LoVo (cell line): ENCODE measurements at places on chromosomes 1 and 21.

DNA sequence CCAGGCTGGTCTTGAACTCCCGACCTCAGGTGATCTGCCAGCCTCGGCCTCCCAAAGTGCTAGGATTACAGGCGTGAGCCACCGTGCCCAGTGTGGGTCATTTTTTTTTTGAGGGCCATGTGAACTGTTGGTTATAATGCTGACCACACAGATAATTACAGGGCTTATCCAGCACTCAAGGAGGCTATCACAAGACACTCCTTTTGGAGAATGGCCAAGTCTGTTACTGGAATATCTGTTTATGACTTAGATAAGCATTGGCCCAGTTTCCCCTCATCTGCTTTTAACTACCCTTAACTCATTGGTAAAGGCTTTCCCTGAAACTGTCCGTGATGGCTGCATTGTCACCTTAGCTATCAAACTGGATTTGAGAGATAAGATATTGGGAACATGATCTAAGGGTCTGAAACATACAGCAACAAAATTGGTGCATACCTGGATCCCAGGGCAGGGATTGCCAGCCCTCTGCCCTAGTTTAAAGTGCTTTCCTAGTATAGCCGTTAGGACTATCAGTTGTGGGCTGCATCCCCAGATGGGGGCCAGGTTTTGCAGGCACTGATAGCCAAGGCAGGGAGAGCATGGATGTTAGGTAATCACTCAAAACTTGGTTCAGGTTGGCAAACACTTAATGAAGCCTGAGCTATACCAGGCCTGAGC lies 15.6 kb downstream of the SZT2 start:
- DNase-seq: peak; percentile 20

DNA sequence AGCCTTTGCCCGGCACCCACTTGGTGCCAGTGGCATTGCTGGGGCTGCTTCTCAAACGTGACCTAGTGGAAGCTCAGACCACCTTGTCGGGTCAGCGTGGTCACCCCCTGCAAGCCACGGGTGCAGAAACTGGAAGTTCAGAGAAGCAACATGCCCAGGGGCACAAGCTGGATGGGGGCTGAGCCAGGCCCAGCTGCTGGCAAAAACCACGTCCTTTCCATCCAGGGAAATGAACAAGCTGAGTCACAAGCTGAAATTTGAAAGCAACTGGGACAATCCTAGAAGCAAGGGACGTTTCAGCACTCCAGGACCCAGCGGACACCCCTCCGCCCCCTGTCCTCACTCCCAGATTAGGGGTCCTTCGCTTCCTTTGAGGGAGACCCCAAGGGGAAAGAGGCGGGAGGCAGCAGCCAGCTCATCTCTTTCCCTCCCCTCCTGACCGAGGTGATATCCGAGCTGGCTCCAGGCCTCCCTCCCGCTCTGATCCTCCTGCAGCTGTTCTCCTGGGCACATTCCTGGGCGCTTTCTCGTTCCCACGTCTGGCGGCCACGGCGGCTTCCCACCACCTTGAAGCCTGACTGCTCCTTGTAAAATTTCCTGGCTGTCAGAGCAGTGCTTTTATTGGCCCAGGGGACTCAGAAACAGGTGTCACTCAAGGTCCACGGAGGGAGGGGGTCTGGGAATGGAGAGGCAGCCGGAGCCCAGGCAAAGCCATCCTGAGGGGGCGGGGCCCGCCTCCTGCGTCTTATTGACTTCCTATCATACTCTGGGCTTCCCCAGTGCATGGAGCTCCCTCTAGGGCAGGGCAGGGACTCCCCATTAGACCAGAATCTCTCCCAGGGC lies 62.8 kb downstream of the PAX7 start:
- no peak for DNase-seq

- DNase-seq: no peak
These were observed 5.1 kb downstream of the MAP7D1 start for GRCh38 chr1:36160949-36161485.

DNA sequence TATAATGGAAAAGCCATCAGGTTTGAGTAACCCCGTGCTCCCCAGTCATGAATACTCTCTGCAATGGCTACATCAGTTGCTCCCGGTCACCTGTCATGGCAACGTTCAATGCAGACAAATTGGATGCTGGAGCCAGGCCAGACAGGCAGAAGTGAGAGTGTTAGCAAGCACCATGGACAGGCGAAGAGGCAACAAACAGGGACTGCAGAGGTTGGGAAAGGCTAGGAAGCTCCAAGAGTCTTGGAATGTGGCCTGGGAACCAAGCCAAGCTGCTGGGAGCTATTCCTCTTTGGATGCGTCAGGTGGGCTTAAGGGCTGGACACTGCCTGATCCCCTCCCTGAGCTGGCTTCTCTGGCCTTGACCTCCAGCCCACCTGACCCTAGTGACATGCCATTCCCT lies 102.9 kb downstream of the ACTL8 start:
- DNase-seq: peak; percentile 5

GRCh38 chr1:35856964-35857363 lies 26.0 kb upstream of the AGO1 start:
- no peak for DNase-seq
